ENCODE measurements at places on chromosomes 6 and 20.
A peak's percentile ranks its signal among the peaks of the same experiment; 100 is the strongest.

GRCh38 chr6:37516076-37516919 lies 16.6 kb upstream of the CCDC167 start:
- peak; percentile 45 for DNase-seq

DNA sequence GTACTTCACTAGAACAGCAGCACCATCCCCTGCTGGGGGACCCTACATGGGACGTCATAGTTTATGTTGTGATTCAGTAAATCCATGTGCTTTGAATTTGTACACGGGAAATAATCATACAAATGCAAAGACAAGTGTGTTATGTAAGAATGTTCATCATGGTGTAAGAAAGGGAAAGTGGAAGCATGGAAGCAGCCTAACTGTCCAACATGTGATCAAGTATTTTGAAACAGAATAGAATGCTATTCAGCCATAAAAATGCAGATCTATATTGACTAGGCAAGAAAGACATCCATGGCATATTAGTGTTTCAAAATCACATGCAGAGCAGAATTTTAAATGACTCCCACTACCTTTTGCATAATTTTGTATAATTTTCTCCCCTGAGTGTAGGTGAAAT lies 117.6 kb downstream of the F13A1 start:
- no peak for DNase-seq

- no peak for DNase-seq
Measured at GRCh38 chr6:130190701-130191690, 31.8 kb downstream of the SAMD3 start.

DNA sequence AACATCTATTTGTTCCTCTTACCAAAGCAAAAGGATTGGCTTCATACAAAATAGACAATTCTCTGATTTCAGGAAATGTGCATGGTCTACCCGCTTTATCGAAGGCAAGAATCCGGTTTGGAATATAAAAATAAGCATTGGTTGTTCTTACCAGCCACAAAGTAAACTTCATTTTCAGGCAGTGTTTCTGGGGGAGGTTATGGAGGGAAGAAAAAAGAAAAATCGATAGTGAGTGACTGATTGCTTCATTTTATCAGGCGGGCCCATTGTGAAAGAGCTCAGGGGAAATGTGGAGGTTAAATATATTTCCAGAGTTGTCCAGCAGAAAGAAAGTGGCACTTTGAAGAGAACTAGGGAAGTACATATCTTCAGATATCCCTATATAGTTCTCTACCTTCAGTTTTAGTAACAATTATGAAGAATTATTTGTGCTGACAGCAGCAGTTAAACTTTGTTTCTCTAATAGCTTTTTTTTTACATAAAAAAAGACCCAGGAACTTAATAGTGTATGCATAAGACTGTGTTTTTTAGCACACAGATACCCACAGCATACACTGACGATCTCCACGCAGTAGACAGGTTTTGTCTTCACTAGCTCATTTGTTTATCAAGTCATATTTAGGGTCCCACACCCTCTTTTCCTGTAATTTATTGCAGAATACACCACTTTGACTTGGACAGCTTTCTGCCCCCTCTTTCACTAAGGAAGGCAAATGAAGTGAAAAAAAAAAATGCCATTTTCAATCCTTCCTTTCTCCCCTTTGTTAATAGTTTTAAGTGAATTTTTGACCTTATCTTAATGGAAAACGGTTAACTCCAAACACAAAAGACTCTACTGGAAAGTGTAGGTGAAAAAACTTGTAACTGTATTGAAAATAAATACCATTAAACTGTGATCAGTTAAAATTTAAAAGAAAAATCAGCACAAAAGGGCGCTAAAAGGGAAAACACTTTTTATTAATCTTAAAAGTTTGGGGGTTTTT lies 2.9 kb downstream of the POU3F2 start:
- no peak for DNase-seq

GRCh38 chr6:113328886-113329381 lies 528.2 kb upstream of the MARCKS start:
- no peak for DNase-seq
